Activated naive CD8-positive, alpha-beta T cell treated with anti-CD3 and anti-CD28 coated beads for 36 hours (primary cell): ENCODE measurements at places on chromosomes 16 and 17. TPM values are rescaled to one million over a fixed set of nuclear protein-coding genes. Genes with fewer than 3 reads are reported as not detected.
A peak's percentile ranks its signal among the peaks of the same experiment; 100 is the strongest.

DNA sequence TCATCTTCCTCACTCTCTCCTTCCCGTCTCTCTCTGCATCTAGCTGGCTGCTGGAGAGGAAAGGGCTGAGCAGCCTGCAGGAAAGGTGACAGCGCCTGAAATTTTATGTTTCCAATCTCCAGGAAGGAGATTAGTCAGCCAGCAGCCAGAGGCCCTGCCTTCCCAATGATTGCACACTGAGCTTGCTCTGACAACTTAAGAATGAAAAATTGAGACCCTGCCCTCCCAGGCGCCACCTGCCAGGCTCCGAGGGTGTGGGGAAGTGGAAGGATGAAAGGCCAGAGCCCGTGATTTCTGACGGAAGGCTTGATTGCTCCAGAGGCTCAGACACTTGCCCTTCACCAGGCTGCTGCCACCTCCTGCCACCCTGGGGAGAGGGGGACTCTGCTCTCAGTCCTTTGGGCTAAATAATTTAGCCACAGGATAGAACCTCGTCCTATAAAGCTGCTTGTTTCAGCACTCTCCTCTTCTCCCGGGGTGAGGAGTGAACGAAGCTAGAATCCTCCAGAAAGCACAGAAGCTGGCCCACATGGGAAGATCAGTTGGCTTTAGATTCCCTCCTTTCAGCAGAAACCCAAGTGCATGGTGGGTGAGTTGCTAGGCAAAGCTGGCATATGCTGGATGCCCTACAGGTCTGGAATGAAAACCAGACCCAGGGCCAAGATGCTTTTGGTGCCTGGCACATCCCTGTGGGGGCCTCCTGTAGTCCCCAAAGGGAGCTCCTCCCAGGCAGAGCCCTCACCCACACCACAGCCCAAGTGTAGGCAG is 33.5 kb downstream of the GRIN2C start:
- DNase-seq, result no peak

DNA sequence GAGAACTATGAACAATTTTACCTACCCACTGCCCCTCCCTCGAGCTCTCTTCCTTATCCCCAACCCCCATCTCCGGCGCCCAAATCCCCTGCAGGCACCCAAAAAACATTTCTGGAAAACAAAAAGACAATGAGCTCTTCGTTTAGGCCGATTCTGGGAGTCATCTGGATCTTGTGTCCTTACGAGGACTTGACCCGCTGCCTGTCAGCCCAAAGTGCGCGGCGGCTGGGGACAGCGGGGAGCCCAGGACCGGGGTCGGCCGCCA is 524 bp downstream of the STRADA start:
- no peak for DNase-seq

CLEC3A gene
- not detected for total RNA-seq

GRCh38 chr17:59424331-59424730 is 92.9 kb downstream of the YPEL2 start:
- no peak for DNase-seq

GRCh38 chr17:73182616-73183310 is 10.1 kb upstream of the COG1 start:
- no peak for DNase-seq

ADORA2B gene
- total RNA-seq, result 7.0 TPM

- DNase-seq, result no peak
Observed at GRCh38 chr17:10843811-10844210, 5.9 kb upstream of the PIRT start.

- no peak for DNase-seq
Observed at GRCh38 chr17:19265755-19266154, 28.6 kb downstream of the EPN2 start.

DNA sequence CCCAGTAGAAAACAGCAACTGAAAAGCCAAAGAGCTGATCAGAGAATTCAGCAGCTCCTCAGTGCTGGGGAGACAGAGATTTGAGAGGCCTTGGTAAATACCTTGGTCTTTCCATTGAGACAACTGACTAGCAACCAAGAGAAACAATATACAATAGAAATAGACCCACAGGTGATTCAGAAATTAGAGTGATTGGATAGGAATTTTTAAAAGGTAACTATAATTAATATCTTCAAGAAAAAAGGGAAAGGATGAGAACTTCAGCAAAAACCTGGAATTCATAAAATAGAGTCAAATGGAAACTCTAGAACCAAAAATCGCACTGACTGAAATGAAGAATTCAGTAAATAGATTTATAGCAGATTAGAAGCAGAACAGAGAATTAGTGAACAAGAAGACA is 32.5 kb upstream of the ITGAX start:
- DNase-seq, result no peak

DNA sequence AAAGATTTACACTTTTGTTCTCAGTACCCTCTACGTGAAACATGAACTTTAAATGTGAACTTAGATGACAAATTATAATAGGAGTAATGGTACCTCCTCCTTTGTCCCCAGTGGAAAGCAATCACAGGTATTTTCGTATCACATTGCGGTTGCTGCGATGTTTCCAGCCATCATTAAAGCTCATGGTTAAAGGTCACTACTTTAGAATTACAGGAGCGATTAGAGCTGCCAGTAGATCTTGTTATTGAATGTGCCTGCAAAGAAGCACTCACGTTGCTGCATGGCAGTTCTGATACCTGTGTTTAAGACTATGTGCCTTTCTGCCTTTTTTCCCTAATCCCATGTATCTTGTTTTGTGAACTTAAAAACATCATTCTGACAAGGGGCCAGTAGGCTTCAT is 301.0 kb downstream of the CPPED1 start:
- no peak for DNase-seq

GRCh38 chr17:49315551-49316257 is 46.3 kb downstream of the ZNF652 start:
- DNase-seq, result peak; percentile 71

KRTAP17-1 gene
- not detected for total RNA-seq

GLP2R gene
- not detected for total RNA-seq

DNA sequence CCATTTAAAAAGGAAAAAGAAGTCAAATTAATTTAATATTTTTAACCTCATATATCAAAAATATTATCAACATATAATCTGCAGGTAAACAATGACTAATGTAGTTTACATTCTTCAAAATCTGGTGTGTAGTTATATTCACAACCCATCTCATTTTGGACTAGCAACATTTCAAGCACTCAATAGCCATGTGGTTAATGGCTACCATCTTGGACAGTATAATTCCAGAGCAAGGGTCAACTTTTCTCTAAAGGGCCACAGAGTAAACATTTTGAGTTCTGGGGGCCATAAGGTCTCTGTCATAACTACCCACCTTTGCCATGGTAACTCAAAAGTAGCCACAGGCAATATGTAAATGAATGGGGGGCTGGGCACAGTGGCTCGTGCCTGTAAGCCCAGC is 153.9 kb downstream of the PARN start:
- no peak for DNase-seq

DNA sequence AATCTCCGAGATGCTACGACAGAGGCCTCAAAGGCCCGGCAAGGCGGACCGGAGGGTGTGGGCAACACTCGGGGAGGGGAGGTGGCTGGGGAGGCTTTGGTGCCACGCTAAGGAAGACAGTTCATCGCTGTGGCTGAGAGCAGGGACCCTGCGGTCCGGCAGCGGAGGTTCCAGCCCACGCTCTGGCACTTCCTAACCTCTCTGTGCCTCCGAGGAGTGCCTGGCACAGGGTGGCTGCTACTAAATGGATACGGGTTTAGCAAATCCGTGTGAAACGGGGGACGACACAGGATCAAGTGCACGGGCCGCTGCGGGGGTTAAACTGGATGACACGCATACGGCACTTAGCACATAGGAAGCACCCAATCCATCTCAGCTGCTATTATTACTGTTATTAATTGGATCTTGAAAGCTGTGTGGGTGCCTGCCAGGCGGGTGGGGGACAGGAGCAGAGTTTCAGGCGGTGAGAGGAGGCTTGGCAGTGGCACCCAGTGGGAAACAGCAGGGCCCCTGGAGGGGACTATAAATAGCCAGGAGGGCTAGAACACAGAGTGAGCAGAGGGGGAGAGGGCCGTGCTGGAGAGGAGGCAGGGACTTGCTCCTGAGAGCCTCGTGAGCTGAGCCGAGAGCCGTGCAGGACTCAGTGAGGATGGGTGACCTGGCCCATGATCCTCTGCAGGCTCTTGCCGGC is 45.0 kb downstream of the ABR start:
- DNase-seq, result no peak

SLC7A5 gene
- total RNA-seq, result 298 TPM

DNA sequence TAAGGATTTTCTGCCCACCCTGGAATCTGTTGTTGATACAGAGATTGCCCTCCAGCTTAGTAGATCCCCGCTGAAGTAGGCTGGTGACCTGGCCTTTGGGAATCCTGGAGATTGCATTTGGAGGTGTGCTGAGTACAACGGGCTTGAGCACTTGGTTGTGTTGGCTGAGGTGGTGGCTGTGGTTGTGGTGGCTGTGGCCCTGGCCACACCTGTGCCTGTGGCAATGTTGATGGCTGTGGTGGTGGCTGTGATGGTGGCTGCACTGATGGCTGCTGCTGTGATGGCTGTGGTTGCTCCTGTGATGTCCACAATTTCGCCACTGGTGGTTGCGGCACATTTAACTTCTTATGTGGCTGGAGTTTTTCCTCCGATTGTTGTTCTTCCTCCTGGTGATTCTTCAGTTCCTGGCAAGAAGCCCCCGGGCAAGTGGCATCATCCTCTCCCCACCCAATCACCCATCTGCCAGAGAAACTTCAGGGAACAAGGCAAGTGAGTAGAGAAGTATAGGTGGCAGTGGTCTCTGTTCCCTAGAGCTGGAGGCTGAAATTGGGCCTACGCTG is 4.2 kb downstream of the CCDC200 start:
- no peak for DNase-seq

AOC2 gene
- 2.6 TPM for total RNA-seq

DNA sequence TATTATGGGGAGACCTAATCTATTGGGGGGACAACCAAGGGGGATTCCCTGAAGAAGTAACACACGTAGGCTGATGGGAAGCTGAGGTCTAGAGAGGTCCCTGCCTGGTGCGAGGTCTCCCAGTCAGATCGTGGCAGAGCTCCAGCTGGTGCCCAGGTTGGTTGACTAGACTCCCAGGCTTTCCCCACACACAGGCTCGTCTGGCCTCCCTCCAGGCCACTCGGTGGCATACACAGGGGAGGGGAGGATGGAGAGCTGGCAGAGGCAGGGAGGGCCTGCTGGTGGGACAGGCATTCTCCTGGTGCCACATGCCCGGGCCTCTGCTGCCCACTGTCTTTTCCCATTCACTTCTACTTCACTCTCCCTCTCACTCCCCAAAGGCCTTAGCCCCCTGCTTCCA is 8.5 kb upstream of the SOCS3 start:
- no peak for DNase-seq

FAM171A2 gene
- total RNA-seq, result 0.14 TPM

GRCh38 chr17:44604116-44604761 is 47.0 kb downstream of the FZD2 start:
- DNase-seq, result no peak

DNA sequence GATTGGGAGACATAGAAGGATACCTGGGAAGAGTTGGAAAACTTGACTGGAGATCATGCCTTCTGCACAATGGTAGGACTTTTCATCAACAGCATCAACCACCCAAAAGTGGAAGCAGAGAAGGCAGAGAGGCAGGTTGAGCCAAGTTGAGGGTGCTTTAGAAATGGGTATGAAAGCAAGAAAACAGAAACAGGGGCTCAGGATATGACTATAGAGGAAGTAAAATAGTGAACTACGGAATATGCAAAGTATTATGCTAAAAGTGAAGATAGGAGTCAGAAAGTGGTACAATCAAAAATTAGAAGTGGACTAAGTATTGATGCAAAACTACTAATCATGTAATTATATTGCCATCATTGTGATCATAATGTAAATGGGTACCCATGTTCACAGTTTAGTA is 16.1 kb upstream of the ARHGAP44 start:
- no peak for DNase-seq

DNA sequence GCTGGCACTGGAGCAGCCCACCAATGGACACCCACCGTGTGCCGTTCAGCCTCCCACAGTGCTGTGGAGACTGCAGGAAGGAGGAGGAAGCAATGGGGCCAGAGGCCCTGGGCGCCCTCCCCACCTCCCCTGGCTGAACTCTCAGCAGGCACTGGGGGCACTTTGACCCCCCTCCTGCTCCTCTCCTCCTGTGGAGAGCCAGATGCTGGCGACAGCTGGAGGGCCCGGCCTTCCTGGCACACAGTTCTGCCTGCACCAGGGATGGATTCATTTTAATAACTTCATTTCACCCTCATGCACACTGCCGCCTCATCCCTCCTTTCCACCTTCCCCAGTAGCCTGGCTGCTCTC is 6.0 kb downstream of the NXPH3 start:
- DNase-seq, result no peak

DNA sequence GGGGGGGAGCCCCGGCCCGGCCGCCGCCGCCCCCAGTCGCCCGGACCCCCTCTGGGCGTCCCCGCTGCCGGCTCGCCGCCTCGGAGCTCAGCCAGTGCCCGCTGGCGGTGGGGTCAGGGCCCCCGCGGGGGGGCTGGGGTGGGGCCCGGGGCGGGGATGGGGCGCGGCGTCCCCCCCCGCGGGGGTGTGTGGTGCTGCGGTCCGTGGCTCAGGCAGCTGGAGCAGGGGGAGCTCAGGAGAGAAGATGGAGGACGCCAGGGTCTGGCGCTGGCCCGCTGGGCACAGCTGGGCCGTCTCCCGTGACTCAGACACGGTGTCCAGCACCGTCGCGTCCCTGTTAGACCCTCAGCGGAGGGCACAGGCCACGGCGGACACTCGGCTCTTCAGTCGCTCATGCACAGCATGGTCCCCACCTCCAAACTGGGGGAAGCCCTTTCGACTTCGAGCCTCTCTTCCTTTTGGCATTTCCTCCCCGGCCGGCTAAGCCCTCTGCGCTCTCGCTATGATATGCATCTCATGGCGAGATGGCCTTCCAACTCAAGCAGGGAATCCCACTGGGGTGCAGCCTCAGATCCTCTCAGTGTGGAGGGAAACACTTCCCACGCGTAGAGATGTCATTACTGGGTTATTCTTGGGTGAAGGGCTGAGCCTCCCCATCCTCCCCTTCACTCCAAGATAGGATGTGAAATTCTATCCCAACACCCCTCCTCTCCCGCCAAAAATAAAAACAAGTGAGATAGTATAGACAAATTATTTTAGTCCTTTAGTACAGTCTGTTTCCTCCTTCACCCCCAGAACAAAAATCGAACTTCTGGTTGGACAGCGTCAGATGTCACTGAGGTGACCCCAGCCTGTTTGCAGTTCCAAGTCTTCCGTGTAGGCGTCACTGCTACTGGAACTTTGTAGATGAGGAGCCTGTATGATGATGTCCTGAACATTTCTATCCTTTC is 522 bp upstream of the VEZF1 start:
- DNase-seq, result no peak

KRT36 gene
- not detected for total RNA-seq

- DNase-seq, result no peak
Observed at GRCh38 chr16:17440131-17440530, 30.6 kb downstream of the XYLT1 start.
